ENCODE measurements at places on chromosomes 3 and 15. TPM values are rescaled to one million over a fixed set of nuclear protein-coding genes. Genes with fewer than 3 reads are reported as not detected.

GHSR gene
- not detected for total RNA-seq

DNA sequence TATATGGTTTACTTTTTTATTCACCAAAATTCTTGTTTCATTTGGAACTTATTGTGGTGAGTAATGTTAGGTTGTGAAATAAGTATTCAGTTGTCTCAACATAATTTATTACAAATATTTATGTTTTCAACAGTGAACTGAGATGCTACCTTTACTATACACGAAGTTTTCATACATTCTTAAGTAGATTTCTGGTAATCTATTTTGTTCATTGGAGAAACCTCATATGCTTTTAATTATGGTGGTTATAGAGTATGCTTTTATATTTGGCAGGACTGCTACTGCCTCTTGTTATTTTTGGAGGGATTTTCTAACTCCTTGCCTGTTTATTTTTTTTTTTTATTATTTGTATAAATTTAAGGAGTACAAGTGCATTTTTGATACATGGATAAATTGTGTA is 253.1 kb downstream of the NLGN1 start:
- H3K27me3 ChIP-seq: no peaks in the 10 kb centered on the region
- DNase-seq: no peak
- no peak overlapping the region for H3K27ac ChIP-seq

DNA sequence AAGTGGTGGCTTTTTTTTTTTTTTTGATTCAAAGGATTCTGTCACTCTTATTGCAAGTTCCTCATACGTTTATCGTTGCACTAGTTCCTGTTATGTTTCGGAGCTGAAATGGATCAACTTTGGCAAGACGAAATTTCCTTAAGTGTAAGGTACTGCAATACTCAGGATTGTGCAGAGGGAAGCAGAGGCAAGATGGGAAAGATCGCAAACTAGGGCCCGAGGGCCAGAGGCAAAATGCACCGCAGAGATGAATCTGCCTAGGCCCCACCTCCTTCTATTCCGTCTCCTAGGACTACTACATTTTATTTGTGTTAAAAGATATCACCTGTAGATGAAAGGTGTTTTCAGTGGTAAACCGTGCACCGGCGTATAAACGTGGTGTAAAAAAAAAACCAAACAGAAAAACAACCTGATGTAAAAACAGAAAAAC is 331 bp downstream of the RNU6-1 start:
- peak; percentile 58 for DNase-seq
- H3K36me3 ChIP-seq: no peaks in the 10 kb centered on the region

GRCh38 chr3:34782871-34783270 is 856.5 kb upstream of the ARPP21 start:
- H3K4me1 ChIP-seq: peaks cover 8% of the 10 kb centered on the region
- no peaks in the 10 kb centered on the region for H3K36me3 ChIP-seq
- no peak overlapping the region for H3K27ac ChIP-seq
- no peaks in the 10 kb centered on the region for H3K27me3 ChIP-seq

DNA sequence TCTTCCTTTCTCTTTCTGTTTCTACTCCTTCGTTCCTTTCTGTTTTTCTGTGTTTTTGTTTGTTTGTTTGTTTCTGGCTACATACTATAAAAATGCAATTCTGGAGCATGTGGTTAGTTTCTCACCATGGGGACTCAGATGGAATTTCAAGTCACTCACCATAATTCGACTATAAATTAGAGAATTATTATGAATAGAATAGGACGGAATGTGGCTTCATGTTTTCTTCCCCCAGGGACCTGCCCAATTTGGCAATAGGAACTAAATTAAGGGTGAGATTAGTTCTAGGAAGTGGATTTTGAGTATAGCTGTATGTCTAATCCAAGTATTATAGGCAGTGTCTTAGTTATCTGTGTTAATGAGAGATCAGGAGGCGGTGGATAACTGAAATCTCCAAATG is 96.9 kb downstream of the THSD4 start:
- DNase-seq: no peak
- H3K4me3 ChIP-seq: no peak overlapping the region
- H3K27ac ChIP-seq: no peak overlapping the region
- H3K36me3 ChIP-seq: no peaks in the 10 kb centered on the region
- H3K27me3 ChIP-seq: no peaks in the 10 kb centered on the region

SLC41A3 gene
- 55.1 TPM for total RNA-seq

- H3K4me1 ChIP-seq: no peaks in the 10 kb centered on the region
- H3K36me3 ChIP-seq: no peaks in the 10 kb centered on the region
- no peak overlapping the region for H3K4me3 ChIP-seq
- no peak for DNase-seq
- H3K27me3 ChIP-seq: no peaks in the 10 kb centered on the region
Observed at GRCh38 chr3:18489939-18490338, 64.8 kb upstream of the SATB1 start.

GRCh38 chr3:124467980-124468902 is 262.0 kb upstream of the UMPS start:
- H3K36me3 ChIP-seq: no peaks in the 10 kb centered on the region
- H3K27ac ChIP-seq: no peak overlapping the region
- H3K4me1 ChIP-seq: no peaks in the 10 kb centered on the region
- no peaks in the 10 kb centered on the region for H3K27me3 ChIP-seq
- H3K4me3 ChIP-seq: no peak overlapping the region

DTWD1 gene
- 10.6 TPM for total RNA-seq

VEPH1 gene
- total RNA-seq: 2.5 TPM

CCDC54 gene
- total RNA-seq: not detected

GRCh38 chr3:36248374-36248773 is 131.9 kb upstream of the STAC start:
- H3K27ac ChIP-seq: no peak overlapping the region
- H3K27me3 ChIP-seq: no peaks in the 10 kb centered on the region
- H3K4me1 ChIP-seq: no peaks in the 10 kb centered on the region
- no peaks in the 10 kb centered on the region for H3K36me3 ChIP-seq

DNA sequence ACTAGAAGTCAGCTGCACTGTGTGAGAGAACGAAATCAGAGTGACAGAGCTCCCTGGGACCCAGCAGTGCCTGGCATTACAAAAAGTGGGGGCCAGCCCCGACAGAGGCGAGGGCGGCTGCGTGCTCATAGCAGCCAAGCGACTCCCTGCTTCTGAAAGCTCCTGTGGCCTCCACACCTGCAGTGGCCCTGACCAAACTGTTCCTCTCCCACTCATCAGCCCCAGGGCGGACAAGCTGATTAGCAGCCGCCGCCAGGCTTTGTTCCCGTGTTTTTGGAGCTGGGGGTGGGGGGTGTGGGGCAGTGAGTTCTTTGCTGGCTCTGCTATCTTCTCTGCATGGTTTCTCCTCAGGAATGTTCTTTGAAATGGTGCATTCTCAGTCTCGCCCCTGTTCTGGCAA is 58.1 kb downstream of the DGKG start:
- no peaks in the 10 kb centered on the region for H3K27me3 ChIP-seq
- H3K4me3 ChIP-seq: no peak overlapping the region
- DNase-seq: no peak

SLC6A11 gene
- 0.04 TPM for total RNA-seq

- no peak for DNase-seq
- H3K4me1 ChIP-seq: peaks cover 13% of the 10 kb centered on the region
- no peaks in the 10 kb centered on the region for H3K27me3 ChIP-seq
- H3K27ac ChIP-seq: no peak overlapping the region
- no peak overlapping the region for H3K4me3 ChIP-seq
Observed at GRCh38 chr3:61600195-61600594, 38.8 kb downstream of the PTPRG start.

DPPA2 gene
- not detected for total RNA-seq

- peaks cover 6% of the 10 kb centered on the region for H3K4me1 ChIP-seq
- no peaks in the 10 kb centered on the region for H3K36me3 ChIP-seq
- H3K27me3 ChIP-seq: no peaks in the 10 kb centered on the region
- H3K27ac ChIP-seq: no peak overlapping the region
Observed at GRCh38 chr3:100063929-100064461, 50.3 kb downstream of the FILIP1L start.

- no peak overlapping the region for H3K27ac ChIP-seq
- peaks cover 16% of the 10 kb centered on the region for H3K4me1 ChIP-seq
- no peaks in the 10 kb centered on the region for H3K27me3 ChIP-seq
Observed at GRCh38 chr3:63051920-63052319, 176.7 kb upstream of the CADPS start.

- no peaks in the 10 kb centered on the region for H3K36me3 ChIP-seq
- DNase-seq: no peak
- no peak overlapping the region for H3K27ac ChIP-seq
- no peak overlapping the region for H3K4me3 ChIP-seq
- peaks cover 22% of the 10 kb centered on the region for H3K4me1 ChIP-seq
- H3K27me3 ChIP-seq: no peaks in the 10 kb centered on the region
Observed at GRCh38 chr15:38555686-38556334, 8.8 kb downstream of the RASGRP1 start.

GRCh38 chr3:61181874-61182273 is 69.4 kb downstream of the FHIT start:
- no peaks in the 10 kb centered on the region for H3K27me3 ChIP-seq
- H3K36me3 ChIP-seq: no peaks in the 10 kb centered on the region
- no peak overlapping the region for H3K27ac ChIP-seq

DNA sequence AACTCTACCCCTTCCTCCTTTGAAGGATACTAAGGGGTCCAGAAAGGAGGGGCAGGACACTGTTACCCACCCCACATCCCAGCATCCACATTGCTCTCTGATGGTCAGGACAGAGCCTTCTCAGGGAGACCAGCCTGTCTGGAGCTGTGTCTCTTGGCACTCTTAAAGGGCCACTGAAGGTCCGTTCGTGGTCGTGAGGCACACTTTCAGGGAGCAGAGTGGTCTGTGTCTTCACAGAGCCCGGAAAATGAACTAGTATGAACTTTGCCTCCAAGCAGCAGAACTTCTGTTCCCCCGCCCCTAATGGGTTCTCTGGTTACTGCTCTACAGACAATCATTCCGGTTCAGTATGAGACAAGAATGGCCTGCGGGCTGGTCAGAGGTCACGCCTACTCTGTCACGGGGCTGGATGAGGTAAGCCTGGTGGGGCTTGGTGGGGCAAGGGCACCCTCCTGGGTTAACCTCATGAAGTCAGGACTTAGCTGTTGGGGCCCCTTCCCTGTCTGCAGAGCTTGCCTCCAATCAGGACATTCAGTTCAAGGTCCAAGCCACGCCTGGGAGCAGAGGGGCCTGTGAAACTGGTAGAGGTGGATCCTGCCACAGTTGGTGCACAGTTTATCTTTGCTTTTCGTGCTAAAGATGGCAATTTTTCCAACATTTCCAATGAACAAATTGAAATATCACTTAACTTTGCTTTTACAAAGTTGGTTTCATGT is 33.2 kb downstream of the CAPN3 start:
- no peaks in the 10 kb centered on the region for H3K27me3 ChIP-seq
- H3K4me1 ChIP-seq: no peaks in the 10 kb centered on the region
- H3K4me3 ChIP-seq: no peak overlapping the region
- H3K27ac ChIP-seq: no peak overlapping the region
- no peak for DNase-seq

GRCh38 chr3:15271030-15271429 is 61.4 kb downstream of the SH3BP5 start:
- H3K27ac ChIP-seq: no peak overlapping the region
- H3K27me3 ChIP-seq: no peaks in the 10 kb centered on the region
- H3K4me3 ChIP-seq: no peak overlapping the region

- H3K4me3 ChIP-seq: no peak overlapping the region
- no peaks in the 10 kb centered on the region for H3K36me3 ChIP-seq
- DNase-seq: no peak
Observed at GRCh38 chr3:103907567-103907966, 1459.1 kb upstream of the ALCAM start.

DNA sequence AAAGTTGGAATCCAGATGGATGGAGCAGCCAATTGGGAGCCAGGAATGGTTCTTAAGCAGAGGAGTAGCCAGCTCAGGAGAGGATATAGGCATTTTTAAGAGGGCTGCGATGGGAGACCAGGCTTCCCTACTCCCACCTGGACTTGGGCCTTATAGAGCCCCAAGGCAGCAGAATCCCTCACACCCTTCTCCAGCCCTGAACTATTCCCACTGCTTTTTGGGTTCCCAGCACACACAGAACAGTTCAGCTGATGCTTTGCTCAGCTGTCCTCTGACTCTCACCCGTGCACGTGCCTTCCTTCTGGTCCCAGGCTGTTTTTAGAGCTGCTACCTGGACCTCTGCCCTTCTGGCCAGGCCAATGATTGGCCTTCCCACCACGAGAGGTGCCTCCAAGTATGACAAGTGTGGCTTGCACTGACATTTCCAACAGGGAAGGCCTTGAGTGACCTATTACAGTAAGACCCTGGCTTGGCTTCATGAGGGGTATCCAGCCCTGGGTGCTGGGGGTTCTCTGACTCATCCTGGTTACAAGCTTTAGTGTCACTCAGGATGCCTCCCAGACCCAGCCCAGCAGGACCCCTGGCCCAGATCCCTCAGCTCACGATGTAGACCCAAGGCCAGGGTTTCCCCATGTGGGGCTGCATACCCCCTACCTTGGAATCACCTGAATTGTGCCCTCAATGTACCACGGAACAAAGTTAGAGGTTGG is 25.2 kb downstream of the NOX5 start:
- no peaks in the 10 kb centered on the region for H3K36me3 ChIP-seq
- peaks cover 7% of the 10 kb centered on the region for H3K27me3 ChIP-seq
- H3K27ac ChIP-seq: no peak overlapping the region
- H3K4me3 ChIP-seq: no peak overlapping the region

DNA sequence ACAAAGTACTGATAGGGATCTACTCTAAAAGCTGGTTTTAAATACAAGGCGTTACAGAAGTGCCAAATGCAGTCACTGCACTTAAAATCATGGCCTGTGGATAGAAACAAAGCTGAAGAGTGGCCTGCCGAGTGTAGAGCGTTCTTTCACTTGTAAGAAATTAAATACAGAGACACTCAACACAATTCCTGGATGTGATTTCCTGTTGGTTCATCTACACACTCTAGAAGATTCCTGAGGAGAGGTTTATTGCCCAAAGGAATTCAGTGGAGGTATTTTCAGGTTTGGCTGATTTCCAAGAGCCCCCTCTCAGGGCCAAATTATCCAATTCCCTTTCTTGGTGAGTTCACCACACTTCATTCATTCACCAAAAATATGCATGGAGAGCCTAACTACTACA is 200.3 kb upstream of the IL12A start:
- no peak overlapping the region for H3K4me3 ChIP-seq
- no peak for DNase-seq
- H3K27ac ChIP-seq: no peak overlapping the region

DNA sequence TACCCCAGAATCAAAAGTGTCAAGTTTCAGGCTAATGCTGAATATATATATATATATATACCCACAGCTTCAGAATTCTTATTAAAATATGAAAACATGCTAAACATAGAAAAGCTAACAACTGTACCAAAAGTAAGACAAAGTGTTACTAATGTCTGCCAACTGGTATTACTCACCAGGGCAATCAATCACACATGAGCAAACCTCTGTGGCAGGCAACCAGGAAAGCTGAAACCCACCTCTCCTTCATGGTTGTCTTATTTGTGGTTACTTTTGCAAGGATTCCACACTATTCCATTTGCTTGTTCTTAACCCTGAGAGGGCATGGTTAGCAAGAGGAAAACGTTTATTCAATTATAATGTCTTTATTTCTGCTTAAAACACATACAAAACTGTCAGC is 512.3 kb upstream of the MDFIC2 start:
- no peak overlapping the region for H3K4me3 ChIP-seq
- no peak overlapping the region for H3K27ac ChIP-seq
- H3K27me3 ChIP-seq: no peaks in the 10 kb centered on the region
- DNase-seq: no peak
- no peaks in the 10 kb centered on the region for H3K36me3 ChIP-seq

All from cardiac muscle cell (in vitro differentiated cells and primary cell).